Activated CD4-positive, alpha-beta T cell treated with anti-CD3 and anti-CD28 coated beads, Interleukin-2, amount 50 U/mL, for 16 hours (primary cell): ENCODE measurements at places on chromosomes 3 and 15.

- DNase-seq = no peak
Measured at GRCh38 chr15:50736823-50737222, 28.7 kb downstream of the SPPL2A start.

DNA sequence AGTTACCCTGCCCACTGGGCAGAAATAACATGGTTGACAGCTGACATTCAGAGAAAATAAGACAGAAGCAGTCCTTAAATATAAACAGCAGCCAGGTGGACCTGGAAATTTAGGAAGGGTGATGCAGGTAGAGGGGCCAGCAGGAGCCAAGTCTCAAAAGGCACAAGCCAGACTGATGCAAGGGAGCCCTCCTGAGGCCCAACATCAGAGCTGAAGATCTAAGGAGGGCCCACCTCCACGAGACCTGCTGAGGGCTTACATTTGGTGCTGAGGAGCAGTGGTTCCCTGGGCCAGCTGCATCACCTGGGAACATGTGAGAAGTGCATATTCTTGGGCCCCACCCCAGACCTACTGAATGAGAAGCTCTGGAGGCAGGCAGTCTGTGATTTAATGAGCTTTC lies 105.5 kb upstream of the TRIM42 start:
- DNase-seq = no peak

- no peak for DNase-seq
Measured at GRCh38 chr3:32208447-32208846, 30.0 kb upstream of the CMTM8 start.

- DNase-seq = no peak
Measured at GRCh38 chr3:177602601-177603147, 405.4 kb upstream of the TBL1XR1 start.

DNA sequence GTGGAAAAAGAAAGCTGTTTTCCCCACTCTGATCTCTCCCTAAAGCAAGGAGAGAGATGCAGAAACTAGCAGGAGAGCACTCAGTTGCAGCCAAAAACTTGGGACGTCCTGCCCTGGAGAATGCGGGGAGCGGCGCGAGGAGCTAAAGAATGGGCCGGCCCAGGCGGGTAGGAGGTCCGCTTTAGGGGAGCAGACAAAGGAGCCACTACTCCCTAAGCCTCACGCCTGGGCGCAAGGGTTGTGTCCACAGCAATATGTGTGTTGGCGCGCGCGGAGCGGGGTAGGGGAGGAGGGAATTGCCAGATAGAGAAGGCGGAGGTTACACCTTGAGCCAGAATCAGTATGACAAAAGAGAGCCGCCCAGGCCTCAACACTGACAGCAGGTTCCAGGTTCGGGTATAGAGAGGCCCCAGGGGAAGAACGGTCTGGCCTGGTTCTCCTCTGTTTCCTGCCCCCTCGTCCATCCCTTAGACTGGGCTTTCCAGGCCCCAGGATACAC lies 2.9 kb downstream of the WNT5A start:
- no peak for DNase-seq

- no peak for DNase-seq
Measured at GRCh38 chr3:71211083-71211482, 372.4 kb downstream of the FOXP1 start.

DNA sequence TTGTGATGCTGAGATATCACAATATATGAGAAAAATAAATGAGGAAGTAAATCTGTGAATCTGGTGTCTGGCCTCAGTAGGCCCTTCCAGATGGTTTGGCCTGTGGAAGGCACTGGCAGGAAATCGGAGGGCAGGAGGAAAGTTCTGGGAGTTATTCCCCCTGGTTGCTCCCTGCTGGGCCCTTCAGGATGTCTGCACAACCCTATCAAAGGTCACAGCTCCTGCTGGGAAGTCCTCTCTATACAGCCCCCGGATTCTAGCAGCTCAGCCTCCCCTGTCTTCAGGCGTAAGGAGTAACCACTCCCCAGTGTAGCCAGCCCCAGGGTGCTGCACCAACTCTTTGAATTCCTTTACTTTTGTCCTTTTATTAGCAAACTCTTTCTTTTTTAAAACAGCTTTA lies 56.2 kb downstream of the WNT7A start:
- no peak for DNase-seq

DNA sequence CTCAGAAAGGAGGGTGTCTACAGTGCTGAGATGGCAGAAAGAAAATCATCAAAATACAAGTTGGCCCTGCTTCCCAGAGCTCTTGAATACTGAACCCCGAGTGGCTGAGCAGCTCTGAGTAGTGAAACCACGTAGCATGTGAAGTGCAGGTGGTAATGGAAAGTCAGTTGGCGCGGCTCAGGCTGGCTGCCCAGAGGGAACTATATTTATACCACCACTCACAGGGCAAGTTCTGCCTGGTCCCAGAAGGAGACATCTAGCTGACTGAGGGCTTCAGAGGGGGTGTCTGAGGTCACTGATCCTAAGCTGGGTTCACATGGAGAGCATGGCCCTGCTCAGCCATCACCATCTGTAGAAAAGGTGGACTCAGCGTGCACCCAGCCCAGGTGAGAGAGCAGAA lies 129.6 kb upstream of the AGBL1 start:
- DNase-seq = no peak

GRCh38 chr3:148162132-148162531 lies 535.6 kb upstream of the AGTR1 start:
- DNase-seq = no peak

DNA sequence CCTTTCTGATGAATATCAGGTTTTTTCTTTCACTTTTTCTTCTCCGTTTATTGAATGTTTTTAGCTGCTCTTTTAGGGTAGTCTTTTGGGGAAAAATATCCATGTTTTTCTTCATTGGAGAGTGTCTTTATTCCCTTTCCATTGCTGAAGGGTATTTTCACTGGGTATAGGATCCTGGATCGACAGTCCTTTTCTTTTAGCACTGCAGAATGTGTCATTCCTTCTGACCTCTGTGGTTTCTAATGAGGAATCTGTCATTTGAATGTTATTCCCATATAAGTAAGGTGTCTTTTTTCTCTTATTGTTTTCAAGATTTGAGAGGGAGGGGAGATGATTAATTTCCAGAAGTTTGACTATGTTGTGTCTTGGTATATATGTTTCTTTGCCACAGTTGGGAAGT lies 96.8 kb downstream of the BBX start:
- DNase-seq = no peak

DNA sequence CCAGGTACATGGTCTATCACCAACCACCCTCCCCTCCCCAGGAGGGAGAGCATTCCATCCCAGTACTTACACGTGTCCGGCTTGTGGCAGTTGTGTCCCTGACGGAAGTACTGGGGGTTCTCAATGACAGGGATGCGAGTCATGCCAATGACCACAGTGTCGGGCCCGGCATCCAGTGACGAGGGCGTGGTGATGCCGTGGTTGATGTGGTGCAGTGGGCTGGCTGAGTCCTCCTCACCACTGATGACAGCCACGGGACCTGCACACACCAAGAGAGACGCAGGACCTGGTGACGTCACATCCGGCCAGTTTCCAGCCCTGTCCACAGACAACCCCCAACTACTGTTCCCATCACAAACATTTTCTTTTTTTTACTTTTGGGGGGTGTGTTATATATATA lies 223.8 kb downstream of the NTRK3 start:
- no peak for DNase-seq

DNA sequence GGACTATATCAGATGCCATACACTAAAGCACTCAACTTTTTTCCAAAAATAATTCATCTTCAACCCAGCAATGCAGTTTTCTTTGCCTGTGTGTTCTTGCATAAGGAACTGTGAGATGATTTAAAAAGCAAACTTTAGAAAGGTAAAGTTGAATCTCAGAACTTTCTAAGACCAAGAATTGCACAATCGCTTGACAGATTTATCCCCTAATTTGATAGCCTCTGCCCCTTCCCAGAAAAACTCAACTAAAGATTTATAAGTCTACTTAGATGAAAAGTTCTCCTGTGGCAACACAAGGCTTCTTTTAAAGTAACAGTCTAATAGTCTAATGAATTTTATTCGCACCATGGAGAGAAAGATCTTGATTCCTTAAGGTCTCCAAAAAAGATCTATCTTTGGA lies 259.3 kb downstream of the MAGI1 start:
- no peak for DNase-seq

GRCh38 chr3:187610981-187611511 lies 59.1 kb downstream of the SST start:
- DNase-seq = no peak

- no peak for DNase-seq
Measured at GRCh38 chr3:112681822-112682325, 40.9 kb upstream of the CCDC80 start.

- no peak for DNase-seq
Measured at GRCh38 chr15:70418943-70419342, 321.2 kb upstream of the TLE3 start.

GRCh38 chr15:57012556-57012955 lies 94.1 kb downstream of the TCF12 start:
- DNase-seq = no peak

- DNase-seq = no peak
Measured at GRCh38 chr15:77034695-77035489, 36.0 kb downstream of the TSPAN3 start.

GRCh38 chr15:63372018-63372705 lies 9.5 kb downstream of the CA12 start:
- peak; percentile 60 for DNase-seq

GRCh38 chr3:29072611-29073010 lies 208.3 kb upstream of the RBMS3 start:
- DNase-seq = no peak

DNA sequence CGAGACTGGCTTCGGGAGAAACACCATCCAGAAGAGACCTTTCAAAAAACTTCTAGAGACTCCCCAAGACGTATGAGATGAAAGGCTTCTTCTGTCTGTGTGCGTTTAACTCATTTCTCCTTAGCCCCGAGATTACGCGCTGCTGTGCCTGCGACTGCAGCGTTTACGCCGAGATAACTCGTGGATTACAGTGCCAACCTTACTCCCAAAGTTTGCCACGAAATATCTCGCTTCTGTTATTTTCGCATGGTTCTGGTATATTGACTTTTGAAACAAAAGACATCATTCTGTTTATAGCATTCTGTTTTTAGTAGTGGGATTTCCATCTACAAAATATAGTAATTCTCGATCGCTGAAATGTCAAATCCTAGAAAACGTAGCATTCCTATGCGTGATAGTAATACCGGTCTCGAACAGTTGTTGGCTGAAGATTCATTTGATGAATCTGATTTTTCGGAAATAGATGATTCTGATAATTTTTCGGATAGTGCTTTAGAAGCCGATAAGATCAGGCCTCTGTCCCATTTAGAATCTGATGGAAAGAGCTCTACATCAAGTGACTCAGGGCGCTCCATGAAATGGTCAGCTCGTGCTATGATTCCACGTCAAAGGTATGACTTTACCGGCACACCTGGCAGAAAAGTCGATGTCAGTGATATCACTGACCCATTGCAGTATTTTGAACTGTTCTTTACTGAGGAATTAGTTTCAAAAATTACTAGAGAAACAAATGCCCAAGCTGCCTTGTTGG lies 467 bp downstream of the PGBD4 start:
- DNase-seq = no peak

DNA sequence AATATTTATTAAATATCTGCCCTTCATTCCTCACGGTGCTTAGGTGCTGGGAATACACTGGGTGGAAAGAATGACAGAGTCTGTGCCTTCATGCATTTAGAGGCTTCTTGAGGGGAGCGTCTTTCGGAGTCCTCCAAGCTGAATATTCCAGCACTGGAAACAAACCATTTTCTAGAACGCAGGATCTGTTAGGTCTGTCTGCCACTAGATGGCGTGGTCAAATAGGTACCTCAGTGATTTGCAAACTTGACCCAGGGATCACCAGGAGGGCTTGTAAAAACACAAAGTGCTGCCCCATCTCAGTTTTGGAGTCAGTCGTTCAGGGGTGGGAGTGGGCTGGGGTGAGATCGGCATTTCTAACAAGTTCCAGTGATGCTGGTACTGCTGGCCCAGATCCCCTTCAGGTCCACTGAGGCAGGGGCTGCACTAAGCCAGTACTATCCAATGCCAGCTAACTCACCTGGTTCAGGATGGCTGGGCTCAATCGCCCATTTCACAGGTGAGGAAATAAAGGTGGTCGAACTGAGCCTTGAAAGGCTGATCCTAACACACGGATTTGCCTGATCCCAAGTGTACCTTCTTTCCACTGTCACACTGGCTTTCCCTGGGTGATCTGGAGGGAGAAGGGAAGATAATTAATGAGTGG lies 14.8 kb downstream of the ARNT2 start:
- peak; percentile 23 for DNase-seq

DNA sequence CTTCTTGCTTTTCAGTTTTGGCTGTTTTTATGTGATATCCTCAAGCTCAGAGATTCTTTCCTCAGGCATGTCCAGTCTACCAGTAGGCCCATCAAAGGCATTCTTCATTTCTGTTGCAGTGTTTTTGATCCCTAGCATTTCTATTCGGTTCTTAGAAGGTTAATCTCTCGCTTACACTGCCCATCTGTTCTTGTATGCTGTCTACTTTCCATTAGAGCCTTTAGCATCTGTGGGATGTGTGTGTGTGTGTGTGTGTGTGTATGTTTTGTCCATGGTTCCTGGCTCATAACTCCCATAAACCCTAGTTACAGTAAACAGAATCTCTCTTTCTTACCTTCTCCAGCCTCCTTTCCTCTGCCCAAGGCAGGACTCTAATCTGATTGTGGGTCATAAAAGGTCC lies 5.1 kb upstream of the SLC22A13 start:
- no peak for DNase-seq

DNA sequence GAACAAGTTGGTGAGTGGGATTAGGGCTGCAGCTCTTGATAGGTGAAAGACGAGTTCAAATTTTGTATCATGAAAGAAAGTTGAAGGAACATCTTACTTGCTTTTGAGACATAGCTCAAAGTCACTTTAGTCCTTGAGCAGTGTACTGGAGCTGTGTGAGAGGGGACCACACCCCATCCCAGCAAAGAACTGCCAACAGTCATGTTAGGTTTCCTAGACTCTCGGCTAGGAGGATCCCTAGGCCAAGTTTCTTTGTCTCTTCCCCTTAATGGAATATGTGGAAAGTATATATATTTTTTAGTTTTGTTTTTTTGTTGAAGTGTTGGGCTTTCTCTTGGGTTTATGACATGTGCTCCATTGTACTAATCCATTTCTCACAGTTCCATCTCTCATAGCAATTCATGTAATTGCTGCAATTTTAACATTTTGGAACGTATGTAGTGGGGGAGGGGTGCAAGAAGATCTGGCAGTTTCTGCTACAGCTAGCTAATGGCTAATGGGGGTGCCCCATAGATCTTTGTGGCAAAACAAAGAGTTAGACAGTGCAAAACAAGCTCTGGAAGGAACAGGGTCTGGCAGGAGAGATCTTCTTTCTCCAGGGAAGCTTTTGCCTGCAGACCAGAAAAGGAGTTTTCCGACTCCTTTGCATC lies 25.1 kb downstream of the TLNRD1 start:
- DNase-seq = no peak

GRCh38 chr15:80171787-80172186 lies 19.0 kb downstream of the FAH start:
- DNase-seq = no peak

- no peak for DNase-seq
Measured at GRCh38 chr15:78739206-78739605, 72.1 kb downstream of the ADAMTS7 start.

GRCh38 chr3:148930752-148931151 lies 60.6 kb upstream of the GYG1 start:
- no peak for DNase-seq

DNA sequence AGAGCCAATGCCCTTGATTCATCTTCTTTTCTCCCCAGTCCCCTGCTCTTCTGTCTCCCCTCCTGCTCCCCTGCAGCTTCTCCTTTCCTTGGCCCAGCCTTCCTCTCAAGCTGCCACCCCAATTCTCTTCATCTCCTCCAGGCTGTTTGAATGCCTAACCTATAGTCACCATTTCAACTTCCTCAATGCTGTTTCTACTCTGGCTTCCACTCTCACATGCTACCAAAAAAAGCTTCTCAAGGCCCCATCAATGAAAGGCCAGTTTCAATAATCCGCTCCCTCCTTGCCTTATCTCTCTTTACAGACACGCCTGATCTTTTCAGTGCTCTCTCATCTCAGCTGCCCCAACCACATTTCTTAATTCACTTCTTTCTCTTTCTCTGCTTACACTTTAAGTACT lies 212.2 kb upstream of the GPR149 start:
- no peak for DNase-seq
